ENCODE measurements at places on chromosomes 11 and 22.

GRCh38 chr11:86916330-86916729, 38.9 kb downstream of the FZD4 start:
- DNase-seq, result no peak

DNA sequence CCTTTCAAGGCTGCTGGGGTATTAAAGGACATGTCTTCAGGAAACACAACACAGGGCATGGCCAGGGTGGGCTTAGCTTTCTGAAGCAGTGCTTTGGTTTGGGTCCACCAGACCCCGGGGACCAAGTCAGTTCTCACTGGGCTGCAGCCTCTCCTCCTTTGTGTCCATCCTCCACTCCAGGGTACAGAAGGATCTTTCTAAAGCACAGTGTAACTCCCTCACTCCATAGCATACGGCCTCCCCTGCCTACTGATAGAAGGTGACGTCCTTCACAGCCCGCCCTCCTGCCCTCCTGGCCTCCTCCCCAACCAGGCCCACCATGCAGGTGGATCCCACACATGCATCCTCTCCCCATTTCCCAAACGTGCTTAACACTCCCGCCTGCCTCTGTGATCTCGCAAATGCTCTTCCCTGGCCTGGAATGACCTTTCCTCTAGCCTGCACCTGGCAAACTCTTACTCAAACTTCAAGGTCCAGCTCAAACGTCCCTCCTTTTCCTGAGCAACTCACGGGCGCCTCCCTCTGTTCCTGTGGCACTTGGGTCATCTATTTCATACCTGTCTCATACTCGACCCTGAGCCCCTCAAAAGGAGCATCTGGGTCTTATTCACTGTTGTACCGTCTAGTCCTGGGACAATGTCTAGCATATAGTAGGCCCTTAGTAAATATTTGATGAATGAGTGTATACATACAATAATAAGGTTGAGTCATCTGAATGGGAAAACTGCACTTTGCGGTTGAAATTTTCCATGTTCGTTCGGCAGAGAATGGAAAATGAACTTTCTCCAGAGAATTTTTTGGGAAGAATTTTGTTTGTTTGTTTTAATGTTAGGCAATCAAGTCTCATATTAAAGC, 187.7 kb downstream of the EFCAB6 start:
- DNase-seq, result no peak

- no peak for DNase-seq
Observed at GRCh38 chr11:18707811-18708340, 9.3 kb downstream of the TMEM86A start.

GRCh38 chr11:121033635-121034034, 9.7 kb downstream of the TBCEL start:
- no peak for DNase-seq

DNA sequence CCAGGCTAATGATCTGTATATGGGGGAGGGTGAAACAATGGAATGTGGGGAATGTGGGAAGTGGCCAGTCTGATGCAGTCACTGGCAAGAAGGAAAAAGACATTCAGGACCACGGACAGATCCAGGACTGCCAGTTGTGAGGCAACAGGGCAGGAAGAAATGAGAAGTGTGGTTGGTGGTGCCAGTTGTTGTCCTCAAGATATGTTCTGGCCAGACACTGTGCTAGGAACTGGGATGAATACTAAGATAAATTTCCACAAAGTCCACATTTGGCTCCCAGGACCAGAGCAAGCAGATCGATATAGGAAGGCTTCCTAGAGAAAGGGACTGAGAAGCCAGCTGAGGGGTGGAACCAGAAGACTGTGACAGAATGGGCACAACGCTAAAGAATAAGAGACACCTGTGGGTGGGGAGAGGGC, 6.8 kb upstream of the TPBGL start:
- no peak for DNase-seq

DNA sequence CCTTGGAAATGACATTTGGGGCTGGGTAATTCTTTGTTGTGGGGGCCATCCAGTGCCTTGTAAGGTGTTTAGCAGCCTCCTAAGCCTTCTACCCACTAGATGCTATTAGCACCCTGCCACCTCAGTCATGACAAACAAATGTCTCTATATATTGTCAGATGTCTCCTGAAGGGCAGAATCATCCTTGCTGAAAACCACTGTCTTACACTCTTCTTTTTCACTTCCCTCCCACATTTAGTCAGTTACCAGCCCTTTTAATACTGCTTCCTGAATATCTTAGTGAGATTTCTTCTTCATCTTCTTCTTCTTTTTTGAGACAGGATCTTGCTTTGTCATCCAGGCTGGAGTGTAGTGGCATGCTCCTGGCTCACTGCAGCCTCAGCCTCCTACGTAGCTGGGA, 33.1 kb downstream of the TNRC6B start:
- DNase-seq, result no peak
